ENCODE measurements at places on chromosomes 2 and 18.

- DNase-seq = peak; percentile 32
These were observed 49.3 kb downstream of the ZNF516 start for GRCh38 chr18:76445741-76446232.

DNA sequence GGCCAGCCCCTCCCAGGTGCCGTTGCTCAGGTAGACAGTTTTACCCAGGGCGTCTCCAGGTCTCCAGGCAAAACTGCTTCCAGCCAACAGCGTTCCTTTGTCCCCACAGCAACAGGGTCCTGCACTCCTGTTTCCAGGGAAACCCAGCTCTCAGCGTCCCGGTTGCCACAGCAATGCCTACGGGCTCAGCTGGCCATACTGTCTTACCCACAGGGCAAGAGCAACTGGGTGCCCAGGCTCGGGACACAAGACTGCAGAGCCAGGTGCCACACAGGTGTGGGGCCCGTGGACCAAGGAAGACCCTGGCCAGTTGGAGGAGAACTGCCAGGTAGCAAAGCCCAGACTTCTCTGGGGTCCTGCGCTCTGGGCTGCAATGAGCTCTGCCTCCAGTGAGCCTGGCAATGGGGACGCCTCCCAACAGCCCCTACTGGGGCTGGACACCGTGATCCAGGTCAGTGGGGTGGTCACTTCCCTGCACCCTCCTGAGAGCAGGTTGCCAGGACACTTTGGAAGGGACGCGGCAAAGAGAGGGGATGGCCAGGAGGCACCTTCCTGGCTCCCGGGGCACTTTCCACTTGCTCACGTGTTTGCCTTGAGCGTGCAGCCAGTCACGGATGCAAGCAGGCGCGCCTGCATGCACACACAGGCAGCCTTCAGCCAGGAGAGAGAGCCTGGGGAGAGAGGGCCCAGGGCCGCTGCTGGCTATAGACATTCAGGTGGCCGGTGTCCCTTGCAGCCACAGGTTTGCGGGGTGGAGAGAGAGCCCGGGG lies at the start of gene CROCC2:
CROCC2 (plus strand) TSS at position 196 of the 770 bp plus-strand sequence; CDS start at position 374, 178 bp downstream.
- DNase-seq = no peak

DNA sequence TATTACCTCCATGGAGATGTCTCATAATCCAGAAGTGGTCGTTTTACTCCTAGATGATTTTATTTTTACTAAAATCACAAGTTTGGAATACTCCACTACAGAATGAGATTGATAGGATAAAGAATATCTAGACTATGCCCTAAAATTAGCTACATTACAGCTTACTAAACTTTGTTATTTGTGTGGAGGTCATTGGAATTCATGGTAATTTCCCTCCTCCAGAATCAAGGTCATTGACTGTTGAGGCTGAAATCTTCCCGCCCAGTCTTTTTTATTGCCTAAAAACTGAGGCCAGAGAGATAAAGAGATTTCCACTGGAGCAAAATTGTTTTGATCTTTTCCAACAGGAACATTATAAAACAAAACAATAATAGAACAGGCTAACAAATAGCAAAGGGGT lies 35.0 kb downstream of the ITGB6 start:
- DNase-seq = no peak

- no peak for DNase-seq
These were observed 734.0 kb upstream of the CDH7 start for GRCh38 chr18:65016631-65017371.

DNA sequence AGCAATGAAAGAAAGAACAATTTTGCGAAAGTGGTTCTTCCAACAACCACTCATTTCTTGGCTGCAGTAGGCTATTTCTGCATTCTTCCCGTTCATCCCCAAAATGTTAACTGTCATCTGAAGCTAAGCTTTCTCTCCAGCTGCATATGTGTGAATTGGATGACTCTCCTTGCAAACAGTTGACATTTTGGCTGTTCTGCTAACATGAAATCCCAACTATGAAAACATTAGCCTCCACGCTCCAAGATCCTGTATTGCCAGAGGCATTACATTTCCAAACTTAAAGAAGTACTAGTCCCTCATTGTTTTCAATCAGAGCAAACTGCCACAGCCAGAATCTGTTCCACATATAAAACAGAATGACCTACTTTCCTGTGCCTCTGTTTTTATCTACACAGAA lies 88.5 kb downstream of the TGIF1 start:
- no peak for DNase-seq

DNA sequence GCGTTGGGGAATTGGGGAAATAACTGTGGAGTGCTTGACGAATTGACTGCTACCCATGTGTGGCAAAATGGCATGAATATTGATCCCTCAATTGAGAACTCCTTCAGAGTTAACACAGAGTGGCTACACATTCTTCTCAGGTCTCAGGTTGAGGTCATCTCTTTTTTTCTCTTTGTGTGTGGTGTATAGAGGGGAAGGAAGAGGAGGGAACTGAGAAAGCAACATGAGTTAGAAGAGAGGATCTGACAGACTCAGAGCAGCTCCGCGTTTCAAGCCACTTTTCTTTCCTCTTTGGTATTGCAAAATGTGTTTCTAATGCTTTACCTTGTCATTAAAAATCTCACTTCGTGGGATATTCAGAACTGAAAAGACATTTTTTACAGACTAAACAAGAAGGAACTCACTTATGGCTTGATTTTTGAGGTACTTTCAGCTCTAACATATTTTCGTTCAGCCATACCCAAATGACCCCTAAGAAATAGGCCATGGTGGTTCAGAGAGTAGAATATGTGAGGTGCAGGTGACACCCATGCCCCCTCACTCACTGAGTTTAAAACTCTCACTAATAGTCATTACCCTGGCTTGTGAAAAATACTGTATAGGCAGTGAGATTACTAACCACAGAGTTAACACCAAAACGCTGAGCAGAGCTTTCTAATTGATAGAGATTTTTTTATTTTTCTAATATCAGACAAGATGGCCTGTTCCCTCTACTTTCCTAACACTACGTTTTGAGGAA lies 22.5 kb downstream of the STAT4 start:
- no peak for DNase-seq

DNA sequence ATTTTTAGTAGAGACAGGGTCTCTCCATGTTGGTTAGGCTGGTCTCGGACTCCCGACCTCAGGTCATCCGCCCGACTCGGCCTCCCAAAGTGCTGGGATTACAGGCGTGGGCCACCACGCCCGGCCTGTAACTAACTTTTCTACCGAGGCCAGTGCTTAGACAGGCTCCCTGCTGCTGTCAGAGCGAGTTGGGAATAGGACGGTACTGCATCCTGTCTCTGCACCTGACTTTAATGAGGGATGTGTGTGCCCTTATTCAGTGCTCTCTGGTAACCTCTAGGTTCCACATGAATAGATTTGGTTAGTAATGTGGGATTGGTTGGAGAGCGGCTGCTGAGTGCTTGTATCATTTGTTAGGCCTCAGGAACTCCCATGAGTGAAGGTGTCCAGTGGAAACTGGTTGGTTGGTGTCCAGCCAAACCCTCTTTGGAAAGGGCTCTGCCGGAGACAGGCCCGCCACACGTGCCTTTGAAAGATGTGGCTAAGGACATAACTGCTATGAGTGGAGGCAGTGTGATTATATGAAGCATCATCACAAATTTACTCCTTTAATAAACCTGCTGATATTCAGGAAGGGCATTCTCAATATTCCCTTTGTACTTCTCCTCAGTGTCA lies 36.6 kb downstream of the MYOM1 start:
- DNase-seq = no peak

GRCh38 chr2:223232896-223233295 lies 180.9 kb downstream of the KCNE4 start:
- DNase-seq = no peak

GRCh38 chr2:110837446-110838409 lies 105.4 kb downstream of the ACOXL start:
- no peak for DNase-seq

GRCh38 chr2:39625927-39626270 lies 39.8 kb upstream of the TMEM178A start:
- DNase-seq = no peak

DNA sequence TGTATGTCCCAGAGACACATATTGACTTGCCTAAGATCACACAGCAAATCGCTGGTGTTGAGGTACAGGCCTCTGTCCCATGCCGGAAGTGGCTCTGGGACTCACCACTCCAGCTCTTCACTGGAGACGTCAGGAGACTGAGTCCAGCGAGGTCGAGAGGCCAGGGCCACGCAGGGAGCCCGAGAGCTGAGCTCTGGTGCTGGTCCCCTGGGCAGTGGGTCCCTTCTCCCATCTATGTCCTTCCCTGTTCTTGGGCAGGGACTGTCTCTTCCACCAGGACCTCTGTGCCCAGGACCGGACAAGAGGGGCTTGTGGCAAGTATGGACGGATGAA lies 62.4 kb upstream of the TWIST2 start:
- DNase-seq = no peak

DNA sequence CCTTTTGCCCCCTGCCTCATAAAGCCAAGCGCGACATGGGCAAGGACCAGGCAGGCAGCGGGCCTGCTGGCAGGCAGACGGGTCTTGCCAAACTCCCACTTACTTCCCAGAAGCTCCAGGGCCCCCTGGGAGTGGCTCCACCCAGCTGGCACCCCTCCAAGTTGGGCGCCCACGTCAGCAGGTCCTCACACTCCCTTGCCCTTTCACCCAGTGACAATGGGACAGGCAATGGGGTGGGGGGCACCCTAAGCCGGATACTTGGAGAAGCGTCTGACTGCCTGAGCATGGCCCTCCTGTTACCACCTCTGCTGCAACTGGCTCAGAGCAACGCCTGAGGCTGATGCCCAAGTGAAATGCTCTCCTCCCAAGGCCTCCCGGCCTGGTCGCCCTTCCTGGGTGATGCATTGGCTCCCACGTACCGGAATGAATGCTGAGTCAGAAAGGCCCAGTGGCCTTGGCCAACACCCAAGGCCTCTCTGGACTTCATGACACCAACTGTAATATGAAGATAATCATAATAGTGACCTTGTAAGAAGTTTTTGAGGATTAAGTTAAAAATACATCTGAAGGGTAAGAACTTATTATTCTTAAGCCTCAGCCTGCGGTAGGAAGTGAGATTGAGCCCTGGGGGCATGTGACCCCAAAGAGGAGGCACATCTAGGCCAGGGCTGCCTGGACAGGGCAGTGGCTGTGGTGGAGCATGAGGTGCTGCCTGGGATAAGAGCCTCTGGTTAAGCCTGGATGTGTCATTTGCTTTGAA lies 31.6 kb downstream of the KCNK3 start:
- peak; percentile 73 for DNase-seq

- DNase-seq = no peak
These were observed 417.1 kb upstream of the CDH2 start for GRCh38 chr18:28594034-28594433.

- no peak for DNase-seq
These were observed 170.2 kb downstream of the THADA start for GRCh38 chr2:43425659-43426058.

- peak; percentile 61 for DNase-seq
These were observed 34.9 kb downstream of the KDM3A start for GRCh38 chr2:86476092-86476491.

GRCh38 chr18:41906528-41907146 lies 48.4 kb upstream of the PIK3C3 start:
- peak; percentile 52 for DNase-seq

- DNase-seq = no peak
These were observed 585.6 kb downstream of the TSN start for GRCh38 chr2:122341007-122341406.

All from fibroblast of skin of back (primary cell).